ENCODE measurements at places on chromosomes 12 and 14.
A peak's percentile ranks its signal among the peaks of the same experiment; 100 is the strongest.

DNA sequence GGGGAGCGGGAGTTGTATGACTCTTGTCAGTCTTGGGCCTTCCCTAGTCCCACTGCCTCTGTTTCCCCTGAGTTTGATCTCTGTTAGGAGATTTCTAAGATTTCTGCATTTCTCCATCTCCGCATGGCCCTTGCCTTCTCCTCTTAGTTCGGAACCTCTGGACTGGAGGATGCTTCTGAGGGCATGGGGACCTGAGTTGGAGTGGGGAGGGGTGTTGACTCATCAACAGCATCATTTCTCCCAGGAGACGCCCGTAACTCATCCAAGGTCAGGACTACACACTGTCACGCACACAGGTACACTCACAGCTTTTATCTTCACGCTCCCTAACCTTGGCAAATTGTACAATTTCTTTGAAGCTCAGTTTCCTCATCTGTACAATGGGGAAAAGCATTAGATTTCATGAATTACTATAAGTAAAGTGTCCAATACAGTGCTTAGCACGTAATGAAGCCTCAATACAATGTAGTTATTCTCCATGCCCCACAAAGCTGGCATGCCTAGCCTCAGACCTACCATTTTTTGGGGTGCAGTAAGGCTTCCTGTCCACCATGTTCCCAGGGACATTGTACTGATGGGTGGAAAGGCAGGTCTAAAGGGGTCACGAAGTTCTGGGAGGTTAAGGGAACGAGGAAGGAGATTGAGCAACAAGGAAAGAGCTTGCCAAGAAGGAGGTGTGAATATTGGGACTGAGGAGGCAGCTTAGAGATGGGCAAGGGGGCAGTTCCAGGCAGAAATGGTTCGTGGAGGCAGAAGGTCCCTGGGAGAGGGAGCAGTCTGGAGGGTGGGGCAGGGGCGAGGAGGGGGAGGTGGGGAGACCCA, 600 bp upstream of the LAG3 start:
- DNase-seq, result no peak

- no peak for DNase-seq
Measured at GRCh38 chr14:99382071-99382470, 98.6 kb downstream of the SETD3 start.

GRCh38 chr14:82642425-82642824, 1108.8 kb upstream of the SEL1L start:
- peak; percentile 78 for DNase-seq

DNA sequence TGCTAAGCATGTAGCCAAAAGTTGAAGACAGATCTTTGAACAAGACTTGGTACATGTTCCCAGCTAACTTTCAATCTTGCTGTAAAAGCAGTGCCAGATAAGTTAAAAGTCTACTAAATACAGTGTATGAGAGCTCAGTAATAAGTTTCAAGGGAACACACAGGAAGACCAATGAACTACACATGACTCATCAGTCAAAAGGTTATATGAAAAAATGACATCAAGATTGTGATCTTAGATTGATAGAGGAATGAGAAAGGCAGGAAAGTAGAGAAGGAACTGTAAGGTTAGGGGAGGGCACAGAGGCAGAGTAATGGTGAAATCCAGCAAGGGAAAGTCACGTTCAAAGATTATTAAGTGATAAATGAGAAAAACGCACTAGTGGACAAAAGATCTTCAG, 249.9 kb upstream of the FLRT2 start:
- DNase-seq, result no peak

DNA sequence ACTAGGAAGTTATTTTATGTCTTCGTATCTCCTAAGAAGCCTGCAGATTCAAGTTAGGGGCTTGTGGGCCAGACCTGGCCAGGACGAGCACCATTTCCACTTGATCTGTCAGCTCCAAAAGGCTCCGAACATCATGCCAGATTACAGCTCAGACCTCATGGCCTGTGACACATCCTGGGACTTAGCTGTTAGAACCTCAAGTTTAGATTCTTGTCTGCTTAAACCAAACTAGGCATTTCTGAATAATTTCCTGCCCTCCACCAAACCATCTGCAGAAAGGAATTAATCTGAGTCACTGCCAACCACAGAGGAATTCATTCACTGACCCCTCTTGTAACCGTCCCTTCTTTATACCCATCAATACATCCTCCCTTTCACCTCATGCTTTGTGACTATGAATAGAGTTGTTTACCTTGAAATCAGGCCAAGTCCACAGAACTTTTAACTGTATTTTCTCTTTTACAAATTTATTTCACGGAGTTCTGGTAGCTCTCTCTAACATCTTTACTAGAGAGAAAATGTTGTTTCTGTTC, 120.3 kb downstream of the FBXL14 start:
- DNase-seq, result no peak

GRCh38 chr14:92506231-92506630, 7.3 kb upstream of the RIN3 start:
- DNase-seq, result no peak

DNA sequence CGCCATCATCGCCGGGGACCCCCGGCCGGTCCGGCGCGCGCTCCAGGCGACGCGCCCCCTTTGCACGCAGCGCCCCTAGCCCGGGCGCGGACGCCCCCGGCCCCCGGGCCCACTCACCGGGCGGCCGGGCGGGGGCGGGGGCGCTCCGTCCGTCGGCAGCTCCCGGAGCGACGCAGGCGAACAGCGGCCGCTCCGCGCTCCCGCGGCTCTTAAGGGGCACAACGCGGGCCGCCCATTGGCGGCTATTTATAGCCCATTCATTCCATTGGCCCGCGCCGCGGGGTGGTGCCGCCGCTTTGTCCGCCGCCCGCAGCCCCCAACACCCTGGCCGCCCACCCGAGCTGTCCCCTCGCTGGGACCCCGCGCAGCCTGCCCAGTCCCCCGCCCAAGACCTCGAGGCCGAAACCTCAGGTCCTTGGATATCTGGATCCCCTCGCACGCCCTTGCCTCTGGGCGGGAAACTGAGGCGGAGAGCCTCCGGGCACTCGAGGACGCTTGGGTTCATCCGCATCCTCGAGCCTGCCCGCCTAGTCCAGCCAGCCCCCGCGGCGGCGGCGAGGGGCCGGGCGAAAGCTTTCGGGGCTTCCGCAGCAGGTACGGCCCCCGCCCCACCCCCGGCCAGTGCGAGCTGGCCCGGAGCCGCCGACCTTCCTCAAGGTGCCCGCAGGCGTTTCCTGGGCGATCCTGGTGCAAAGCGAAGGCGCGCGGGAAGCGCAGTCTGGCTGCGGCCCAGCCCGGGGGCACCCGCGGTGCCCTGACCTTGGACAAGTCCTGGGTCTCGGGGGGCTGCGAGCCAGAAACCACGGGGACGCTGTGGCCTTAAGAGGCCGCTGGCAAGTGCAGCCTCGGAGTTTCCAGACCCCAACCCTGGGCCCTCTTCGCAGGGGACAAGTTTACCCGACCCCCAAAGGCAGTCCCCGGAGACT, at the start of gene CKB:
TSS of gene CKB (minus strand) at position 182 of the 926 bp plus-strand sequence. CDS start 337 bp downstream, outside the sequence.
- DNase-seq, result no peak

All from SHP77 treated with DMSO at 0.1 percent for 48 hours (cell line).